ENCODE measurements at places on chromosomes 7 and 10. TPM values are rescaled to one million over a fixed set of nuclear protein-coding genes. Genes with fewer than 3 reads are reported as not detected.

DNA sequence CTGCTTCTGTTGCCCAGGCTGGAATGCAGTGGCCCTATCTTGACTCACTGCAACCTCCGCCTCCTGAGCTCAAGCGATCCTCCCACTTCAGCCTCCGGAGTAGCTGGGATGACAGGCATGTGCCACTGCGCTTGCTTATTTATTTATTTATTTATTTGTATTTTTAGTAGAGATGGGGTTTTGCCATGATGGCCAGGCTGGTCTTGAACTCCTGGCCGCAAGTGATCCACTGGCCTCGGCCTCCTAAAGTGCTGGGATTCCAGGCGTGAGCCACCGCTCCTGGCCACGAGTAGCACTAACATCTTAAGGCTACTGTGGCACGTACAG lies 70.9 kb downstream of the CARD11 start:
- no peak for DNase-seq

The CPVL gene
- total RNA-seq, result 32.9 TPM

DNA sequence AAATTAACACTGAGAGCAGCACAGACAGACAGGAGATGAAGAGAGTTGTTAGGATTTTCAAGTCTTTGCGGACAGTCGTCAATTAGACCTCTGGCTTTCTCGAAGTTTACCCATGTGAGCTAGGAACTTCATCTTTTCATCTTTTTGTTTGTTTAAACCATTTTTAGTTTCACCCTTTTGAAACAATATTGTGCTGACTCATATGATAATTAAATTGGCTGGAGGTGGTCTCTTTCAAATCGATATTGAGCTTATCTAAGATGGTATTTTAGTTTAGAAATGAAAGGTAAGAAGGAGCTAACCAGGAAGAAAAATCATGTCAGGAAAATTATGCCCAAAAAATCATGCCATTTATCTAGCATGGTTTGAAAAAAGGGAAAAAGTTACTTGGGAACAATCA lies 415.8 kb upstream of the SEMA3A start:
- DNase-seq, result no peak

GRCh38 chr10:29545122-29545521 lies 89.6 kb downstream of the SVIL start:
- no peak for DNase-seq

DNA sequence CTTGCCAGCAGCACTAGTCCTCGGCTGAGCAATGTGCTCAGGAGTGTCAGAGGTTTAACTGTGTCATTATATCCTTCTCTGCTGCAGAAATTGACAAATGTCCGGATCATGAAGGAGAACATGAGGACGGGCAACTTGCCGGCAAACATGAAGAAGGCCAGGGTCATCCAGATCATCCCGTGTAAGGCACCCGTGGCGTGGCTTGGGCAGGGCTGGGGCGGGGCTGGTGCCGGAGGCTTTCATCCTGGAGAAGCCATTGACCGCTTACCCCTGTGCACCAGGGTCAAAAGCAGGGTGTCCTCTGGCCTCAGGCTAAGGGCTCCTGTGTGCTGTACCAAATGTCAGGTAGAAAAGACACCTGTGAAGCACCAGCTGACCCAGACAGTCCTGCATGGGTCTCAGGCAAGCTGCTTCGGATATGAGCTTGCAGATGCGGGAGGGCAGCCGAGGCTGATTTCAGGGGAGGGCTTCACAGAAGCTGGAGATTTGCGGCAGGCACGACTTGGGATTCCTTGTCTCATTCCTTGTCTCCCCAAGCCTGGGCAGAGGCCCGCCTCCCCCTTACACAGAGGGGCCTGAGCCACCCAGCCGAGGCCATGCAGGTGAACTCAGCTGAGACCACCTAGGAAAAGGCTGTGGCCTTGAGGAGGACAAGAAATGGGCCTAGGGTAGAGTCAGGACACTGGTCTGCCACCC lies 55.4 kb downstream of the MKI67 start:
- DNase-seq, result no peak

The SDK1 gene
- total RNA-seq, result 12.6 TPM

DNA sequence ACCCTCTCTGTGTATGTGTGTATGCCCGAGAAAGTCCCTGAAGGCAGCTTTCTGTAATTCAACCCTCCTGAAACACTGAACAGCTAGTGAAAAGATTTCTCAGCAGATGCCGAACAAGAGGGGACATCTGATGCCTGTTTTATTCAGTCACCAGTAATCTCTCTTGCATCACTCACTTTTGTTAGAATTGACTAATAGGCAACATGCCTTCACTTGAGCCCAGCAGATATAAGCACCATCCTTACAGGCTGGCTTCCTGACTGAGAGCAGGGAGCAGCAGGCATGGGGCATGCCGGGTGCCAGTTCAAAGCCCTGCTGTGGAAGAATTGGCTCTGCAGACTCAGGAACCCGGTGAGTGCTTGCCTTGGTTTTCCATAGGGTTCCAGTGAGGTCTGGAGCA lies at the start of gene ABCA13:
ABCA13 (plus strand) TSS at position 257 of the 400 bp plus-strand sequence; CDS start at position 283, 26 bp downstream.
- no peak for DNase-seq

GRCh38 chr10:77204171-77204570 lies 433.4 kb downstream of the KCNMA1 start:
- DNase-seq, result no peak
